Naive thymus-derived CD4-positive, alpha-beta T cell (primary cell): ENCODE measurements at places on chromosomes 16 and 17.

DNA sequence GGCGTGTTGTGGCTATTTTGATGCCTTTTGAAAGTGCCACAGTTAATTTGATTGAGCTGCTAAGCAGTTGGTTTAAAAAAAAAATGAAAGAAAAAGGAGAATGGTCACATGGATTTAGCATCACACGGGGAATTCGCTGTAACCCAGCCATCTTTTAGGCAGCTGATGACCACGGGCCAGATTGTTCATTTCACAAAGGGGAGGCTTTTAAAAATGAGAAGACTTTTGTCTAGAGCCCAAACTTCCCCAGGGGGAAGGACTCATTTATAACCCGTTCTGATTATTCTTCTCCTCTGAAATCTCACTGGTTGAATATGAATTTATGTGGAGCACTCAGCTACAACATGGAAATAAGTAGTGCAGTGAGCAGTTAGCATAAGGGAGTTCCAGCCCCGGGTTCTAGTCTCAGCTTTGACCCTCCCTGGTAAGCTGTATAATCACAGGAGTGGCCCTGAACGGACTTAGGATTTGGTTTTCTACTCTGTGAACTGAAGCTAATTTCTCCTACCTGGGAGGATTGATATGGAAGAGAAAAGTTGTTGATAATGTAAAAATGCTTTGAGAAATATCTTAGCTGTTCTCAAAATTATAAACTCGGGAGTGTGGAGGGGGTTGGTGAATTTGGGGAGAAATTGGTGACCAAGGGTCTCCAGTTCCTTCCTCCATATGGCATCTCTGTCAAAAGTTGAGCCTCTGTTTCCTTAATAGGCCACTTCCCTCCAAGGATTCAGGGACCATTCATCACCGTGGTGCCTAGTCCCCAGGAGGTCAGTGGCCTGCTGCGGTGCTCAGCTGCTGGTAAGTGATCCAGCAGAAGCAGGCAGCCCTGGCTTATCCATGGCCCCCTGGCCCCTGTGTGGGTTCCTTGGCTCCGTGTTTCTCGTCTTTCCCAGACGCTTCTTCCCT lies 76.4 kb upstream of the TBX2 start:
- DNase-seq = no peak

DNA sequence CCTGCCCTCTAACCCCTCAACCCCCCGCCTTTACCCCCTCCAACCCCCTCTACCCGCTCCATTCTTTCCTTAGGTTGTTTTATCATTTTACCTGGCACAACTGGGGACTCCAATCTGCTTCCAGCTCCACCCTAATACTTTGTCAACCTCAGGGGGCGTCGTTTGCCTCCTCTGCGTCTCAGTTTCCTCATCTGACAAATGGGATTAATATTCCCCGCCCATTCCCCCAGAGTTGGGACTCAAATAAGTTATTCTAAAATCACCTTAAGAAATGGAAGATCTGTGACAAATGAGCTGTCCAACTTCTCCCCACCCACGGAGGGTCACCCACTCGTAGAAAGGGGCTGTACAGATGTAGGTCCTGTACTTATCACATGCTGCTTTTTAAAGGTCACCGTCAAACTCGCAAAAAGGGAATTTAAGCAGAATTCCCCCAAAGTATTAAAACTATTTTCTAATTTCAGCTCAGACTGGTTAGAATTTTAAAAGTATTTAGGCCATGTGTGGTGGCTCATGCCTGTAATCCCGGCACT lies 40.6 kb upstream of the CPNE2 start:
- no peak for DNase-seq

DNA sequence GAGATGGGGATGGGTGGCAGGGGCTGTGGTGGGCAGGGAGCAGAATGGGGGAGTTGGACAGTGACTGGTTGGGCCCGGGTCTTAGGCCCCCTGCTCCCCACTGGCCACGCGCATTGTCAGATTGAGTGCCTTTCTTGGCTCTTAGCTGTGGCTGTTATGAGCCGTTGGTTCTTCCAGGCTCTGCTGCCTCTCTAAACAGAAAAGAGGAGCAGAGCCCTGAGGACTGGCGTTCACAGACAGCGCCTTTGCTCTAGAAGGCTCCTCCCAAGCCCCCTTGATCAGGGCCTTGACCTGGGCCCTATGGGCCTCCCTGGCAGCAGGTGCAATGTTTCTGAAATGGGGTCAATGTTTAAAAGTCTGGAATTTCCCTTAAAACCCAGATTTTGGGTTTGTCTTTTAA lies 14.8 kb upstream of the NUDT16L1 start:
- no peak for DNase-seq

DNA sequence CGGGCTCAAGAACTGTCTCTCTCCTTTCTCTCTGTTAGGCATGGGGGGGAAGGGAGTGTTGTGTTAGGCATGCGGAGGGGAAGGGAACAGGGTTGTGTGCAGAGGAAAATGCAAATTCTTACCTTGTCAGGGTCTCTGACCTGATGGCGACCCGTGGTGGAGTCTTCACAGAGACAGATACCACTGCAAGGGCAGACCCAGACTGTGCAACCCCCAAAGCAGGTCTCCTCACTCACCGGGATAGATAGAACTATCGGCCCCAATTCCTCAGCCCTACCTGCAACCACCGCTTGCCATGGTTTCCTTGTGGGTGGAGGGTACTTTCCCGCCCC lies 9.6 kb upstream of the MPP2 start:
- no peak for DNase-seq

DNA sequence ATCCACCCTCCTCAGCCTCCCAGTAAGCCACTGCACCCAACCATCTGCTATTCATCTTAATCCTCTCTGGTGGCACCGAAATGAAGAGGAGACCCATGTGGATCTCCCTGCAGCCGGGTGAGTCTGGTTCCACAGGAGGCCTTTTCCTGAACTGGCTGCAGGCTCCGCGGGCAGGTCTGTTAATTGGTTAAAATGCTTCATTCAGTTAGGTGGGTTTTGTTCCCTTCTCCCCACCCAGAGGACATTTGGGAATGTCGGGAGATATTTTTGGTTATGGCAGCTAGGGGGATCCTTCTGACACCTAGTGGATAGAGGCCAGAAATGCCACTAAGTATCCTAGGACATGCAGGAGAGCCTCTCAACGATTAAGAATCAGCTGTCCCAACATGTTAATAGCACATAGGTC lies 16.7 kb downstream of the C16orf54 start:
- DNase-seq = no peak

- no peak for DNase-seq
These were observed 105.5 kb upstream of the HLF start for GRCh38 chr17:55159251-55159650.

GRCh38 chr17:36932383-36932693 lies 4.9 kb upstream of the LHX1 start:
- no peak for DNase-seq

GRCh38 chr17:40219594-40220338 lies 662 bp downstream of the WIPF2 start:
- peak; percentile 18 for DNase-seq

DNA sequence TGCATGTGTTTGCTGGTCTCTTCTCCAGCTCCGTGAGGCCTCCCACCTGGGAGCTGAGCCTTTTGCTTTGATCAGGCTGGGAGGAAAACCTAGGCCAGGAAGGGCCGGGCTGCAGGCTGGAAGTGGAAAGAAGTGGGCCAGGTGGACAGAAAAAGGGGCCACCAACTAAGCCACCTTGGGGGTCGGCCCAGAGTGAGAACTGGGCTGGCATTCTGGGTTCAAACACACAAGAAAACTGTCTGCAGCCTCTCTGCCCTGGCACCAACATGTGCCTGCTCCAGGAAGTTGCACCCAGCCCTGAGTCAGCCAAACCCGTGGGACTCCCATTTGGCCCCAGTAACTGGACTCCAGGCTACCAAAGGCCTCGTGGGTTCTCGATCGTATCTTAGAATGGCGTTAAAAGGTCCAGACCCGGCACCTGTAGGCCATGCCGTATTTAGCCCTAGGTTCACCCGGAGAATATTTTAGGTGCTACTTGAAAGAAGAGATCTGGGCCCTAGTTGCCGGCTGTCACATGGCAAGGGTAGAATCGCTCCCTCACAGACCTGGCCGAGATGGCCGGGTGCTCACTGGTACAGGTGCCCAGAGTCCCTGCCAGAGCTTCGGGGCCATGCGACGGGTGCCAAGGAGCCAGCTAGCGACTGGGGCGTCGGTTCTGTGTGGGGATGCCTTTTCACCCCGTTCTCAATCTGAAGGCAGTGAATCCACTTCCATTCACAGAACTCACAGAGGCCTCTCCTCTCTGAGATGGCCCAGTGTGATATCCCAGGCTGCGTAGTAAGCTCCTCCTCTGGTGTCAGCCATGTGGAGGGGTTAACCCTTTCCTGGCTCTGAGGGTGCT lies 236.6 kb downstream of the MRTFB start:
- no peak for DNase-seq

DNA sequence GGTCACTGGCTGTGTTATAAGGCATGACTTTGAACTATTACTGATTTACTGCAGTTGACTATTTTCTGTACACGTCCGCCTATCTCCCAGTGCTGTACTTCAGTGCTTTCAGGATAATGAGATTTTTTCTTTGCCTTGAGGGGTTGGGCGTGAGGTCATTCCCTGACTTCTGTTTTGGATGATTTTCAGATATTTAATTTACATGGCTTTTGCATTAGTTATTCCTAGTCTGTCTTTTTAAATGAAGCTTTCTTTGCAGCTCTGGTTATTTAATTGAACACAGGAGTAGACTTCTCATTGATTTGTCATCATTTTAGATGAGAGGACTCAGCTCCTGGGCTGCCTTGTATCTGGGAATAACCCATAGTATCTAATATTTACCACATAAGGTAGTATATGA lies 23.7 kb downstream of the WIPF2 start:
- no peak for DNase-seq

DNA sequence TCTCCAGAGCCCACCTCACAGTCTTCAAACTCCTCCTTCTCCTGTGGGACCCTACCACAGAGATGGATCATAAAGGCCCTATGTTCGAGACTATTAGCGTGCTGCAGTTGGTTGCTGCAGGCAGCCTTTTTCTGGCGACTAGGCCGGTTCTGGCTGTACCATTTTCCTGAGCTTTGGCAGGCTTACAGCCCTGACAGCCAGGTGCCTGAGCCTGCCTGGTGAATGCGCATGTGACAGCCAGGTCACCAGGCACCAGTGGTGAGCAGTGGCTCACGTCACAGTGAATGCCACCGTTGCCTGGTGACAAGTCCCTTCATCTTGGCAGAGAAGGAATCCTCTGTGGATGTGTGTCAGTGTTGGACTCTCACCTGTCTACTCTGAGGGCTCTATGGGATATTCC lies 978.8 kb downstream of the KCNJ18 start:
- no peak for DNase-seq

DNA sequence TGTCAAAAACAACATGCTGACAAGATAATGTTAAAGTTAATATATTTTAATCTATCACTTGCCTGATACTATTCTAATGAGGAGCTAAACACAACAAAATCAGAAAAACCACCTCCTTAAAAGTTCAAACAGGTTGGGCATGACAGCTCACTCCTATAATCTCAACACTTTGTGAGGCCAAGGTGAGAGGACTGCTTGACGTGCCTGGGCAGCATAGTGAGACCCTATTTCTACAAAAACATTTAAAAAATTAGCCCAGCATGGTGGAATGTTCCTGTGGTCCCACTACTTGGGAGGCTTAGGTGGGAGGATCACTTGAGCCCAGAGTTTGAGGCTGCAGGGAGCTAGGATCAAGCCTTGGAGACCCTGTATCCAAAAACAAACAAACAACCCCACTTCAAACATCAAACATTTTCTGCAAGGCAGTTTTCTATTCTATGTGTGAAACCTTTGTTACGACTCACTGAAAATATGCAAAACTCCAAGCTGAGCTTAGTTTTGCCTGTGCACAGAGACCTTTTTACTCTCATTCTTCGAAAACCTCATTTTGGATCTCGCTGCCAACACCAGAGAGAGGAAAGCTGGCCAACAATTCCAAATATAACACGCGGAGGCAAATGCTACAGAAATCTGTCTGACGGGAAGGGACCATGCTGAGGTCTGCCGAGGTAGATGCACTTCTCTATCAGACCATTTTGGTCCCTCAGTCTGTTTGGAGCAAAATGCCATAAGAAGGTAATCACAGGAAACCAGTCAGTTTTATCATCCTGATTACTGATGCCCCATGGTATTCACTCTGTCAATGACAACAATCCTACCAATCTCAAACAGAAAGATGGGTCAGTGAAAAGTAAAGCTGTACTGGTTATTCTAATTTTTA lies 6.2 kb downstream of the PHF12 start:
- DNase-seq = no peak

DNA sequence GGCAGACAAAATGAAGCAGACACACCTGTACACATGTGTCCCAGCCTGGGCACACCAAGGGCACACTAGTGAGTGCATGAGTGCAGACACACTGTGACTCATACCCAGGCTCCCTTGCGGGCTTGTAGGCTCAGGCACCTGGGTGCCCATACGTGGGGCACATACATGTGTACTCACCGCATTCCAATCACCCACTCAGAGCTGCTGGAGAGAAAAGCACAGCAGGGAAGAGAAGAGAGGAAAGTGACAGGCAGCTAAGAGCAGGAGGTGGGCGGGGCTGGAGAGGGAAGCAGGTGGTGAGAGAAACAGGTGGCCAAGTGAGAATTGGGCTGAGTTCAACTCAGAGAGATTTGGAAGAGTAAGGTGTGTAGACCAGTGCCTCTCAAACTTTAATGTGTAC lies 54.0 kb downstream of the TMEM132E start:
- DNase-seq = no peak

- no peak for DNase-seq
These were observed 422.8 kb upstream of the CCL2 start for GRCh38 chr17:33832262-33832661.

- no peak for DNase-seq
These were observed 1.2 kb upstream of the NFATC3 start for GRCh38 chr16:68083861-68084503.

DNA sequence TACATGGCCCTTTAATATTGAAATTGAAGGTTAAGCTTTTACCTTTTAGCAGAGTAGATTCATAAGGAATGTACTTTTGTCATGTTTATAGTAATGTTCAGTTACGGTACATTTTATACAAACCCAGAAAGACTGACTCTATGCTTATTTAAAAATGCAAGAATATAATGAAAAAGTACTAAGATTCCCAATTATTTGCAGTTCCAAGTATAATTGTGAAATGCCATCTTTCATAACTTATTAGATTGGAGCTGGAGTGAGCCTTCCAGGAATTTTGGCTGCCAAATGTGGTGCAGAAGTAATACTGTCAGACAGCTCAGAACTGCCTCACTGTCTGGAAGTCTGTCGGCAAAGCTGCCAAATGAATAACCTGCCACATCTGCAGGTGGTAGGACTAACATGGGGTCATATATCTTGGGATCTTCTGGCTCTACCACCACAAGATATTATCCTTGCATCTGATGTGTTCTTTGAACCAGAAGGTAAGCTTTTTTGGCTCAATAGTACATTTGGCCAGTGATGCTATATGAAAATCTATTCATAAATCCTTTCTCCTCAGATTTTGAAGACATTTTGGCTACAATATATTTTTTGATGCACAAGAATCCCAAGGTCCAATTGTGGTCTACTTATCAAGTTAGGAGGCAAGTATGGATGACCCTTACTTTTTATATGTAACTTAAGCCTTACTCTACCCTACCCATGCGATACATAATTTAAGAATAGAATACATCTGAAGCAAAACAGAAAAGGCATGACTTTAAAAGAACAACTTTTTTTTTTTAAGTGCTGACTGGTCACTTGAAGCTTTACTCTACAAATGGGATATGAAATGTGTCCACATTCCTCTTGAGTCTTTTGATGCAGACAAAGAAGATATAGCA lies 4.2 kb downstream of the SRSF2 start:
- no peak for DNase-seq
